Fibroblast of villous mesenchyme (primary cell): ENCODE measurements at places on chromosomes 1 and 21.
A peak's percentile ranks its signal among the peaks of the same experiment; 100 is the strongest.

DNA sequence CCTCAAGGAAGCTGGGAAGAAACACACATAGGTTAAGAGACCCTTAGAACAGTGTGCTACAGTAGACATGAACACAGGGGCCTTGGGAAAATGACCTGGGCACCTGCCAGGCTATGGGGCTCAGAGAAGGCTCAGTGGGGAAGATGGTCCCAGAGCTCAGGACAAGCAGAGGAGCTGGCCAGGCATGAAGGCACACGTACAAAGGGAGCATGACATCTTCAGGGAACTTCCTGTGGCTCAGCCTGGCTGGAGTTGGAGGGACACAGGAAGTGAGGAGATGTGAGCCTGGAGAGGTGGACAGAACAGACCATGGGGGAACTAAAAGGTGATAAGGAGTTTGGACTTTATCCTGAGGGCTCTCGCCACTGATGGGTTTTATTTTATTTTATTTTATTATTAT lies 3.8 kb upstream of the SLC50A1 start:
- DNase-seq, result no peak

DNA sequence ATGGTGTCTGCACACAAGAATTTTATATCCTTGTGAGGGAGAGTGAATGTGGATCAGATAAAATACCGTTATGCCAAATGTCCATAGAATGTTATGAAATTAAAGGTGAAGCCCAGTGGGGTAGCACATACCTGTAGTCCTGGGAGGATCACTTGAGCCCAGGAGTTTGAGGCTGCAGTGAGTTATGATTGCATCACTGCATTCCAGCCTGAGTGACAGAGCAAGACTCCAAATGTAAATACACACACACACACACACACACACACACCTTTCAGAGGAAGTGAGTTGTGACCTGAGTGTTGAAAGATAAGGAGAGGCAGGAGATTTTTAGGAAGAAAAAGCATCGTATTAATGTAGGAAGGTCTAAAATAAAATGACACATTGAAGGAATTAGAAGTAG lies 28.1 kb upstream of the ZYG11A start:
- DNase-seq, result peak; percentile 13

DNA sequence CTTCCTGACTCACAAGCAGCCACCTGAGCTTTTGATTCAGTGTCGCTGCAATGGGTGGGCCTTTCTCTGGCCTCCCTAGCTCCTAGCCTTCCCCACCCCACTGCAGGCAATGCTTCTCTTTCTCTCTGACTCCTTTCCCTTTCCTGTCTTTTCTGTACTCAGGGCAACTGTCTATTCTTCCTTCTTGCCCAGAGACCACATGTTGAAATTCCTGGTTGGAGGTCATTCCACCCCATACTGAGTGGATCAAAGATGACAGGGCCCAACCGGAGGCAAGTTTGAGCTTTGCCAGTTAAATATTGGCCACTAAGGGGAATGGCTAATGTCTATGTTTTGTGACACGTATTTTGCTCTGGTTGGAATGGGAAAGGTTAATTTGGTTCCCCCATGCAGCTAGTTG lies 65.2 kb upstream of the ARID1A start:
- no peak for DNase-seq

- peak; percentile 11 for DNase-seq
These were observed 35.6 kb downstream of the CAMSAP2 start for GRCh38 chr1:200774311-200774710.

- peak; percentile 26 for DNase-seq
These were observed 480 bp downstream of the DPYD start for GRCh38 chr1:97920276-97920831.

DNA sequence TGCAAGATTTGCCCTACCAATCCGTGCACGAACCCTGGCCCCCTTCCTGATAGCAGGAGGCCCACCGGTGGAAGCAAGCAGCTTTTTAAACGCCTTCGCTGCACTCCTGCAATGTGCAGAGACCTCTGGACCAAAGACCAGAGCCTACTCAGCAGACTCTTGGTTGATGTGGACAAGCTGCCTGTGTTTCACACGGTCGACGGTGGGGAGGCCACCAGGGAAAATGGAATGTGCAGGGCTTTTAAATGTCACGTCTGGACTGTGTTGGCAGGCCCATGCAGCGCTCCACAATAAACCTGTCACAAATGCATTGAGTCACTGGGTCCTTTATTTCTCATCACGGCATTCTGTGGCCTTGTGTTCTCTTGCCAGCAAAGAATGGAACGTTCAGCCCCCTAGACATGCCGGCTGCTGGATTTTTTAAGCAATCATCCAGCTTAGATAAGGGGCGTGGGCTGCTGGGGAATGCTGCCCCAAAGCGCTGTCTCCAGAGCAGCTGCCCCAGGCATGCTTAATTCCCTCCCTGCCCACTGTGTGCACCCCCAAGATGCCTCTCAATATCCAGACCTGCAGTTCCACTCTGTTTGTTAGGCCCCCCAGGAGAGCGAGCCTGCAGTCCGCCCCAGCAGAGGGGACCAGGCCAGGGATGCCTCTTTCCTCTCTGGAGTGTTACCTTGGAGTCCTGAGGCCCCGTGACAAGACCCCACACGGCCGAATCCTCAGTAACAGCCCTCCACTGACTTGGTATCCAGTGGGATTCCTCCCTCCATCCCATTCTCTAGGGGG lies 71.3 kb downstream of the ATP5PO start:
- peak; percentile 85 for DNase-seq

GRCh38 chr1:154765970-154766369 lies 104.1 kb downstream of the KCNN3 start:
- peak; percentile 30 for DNase-seq

GRCh38 chr1:53992085-53992874 lies 25.7 kb downstream of the LDLRAD1 start:
- DNase-seq, result peak; percentile 12

DNA sequence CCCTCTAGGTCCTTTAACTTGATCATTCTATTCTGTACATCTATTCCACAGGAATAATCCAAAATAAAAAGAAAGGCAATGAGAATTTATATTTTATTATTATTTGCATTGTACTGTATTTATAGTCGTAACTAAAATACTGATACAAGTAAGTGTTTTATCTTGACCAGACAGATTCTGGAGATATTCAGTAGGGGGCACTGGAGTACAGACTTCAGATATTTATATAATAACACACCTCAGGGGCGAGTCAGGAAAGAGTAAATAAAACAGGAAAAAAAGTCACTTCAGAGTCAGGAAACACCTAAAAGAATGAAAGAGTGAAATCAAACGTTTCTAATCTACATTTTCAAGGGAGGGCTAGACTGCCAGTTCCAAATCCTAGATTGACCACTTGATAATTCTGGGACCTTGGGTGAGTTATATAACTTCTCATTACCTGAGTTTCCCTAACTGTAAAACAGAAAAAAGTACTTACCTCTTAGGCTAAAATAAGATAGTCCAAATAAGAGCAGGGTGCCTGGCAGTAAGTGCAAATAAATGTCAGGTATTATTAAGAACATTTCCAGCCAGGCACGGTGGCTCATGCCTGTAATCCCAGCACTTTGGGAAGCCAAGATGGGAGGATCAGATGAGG lies 31.1 kb upstream of the MTF1 start:
- peak; percentile 53 for DNase-seq

DNA sequence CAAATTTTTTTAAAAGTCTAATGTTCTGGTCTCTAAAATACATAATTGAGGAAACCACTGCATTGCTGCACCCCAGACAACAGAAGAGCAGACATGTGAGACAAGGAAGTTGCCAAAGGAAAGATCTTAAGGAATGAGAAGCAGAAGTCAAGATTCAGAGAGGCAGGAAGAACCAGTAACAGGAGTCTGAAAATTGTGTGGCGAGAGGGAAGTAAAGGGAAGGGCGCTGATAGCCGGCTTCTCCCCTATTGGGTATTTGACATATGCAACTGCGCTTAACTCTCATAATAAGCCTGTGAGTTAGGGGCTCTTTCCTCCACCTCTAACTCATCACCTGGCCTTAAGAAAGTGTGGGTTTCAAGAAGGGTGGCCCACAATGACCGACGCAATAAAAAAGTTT lies 21.9 kb upstream of the KIF14 start:
- DNase-seq, result no peak

GRCh38 chr1:69991644-69992043 lies 213.7 kb downstream of the LRRC40 start:
- DNase-seq, result peak; percentile 26

GRCh38 chr1:85240174-85240601 lies 19.3 kb downstream of the C1orf52 start:
- DNase-seq, result peak; percentile 72

GRCh38 chr1:1605034-1605591 lies 5.2 kb upstream of the FNDC10 start:
- DNase-seq, result no peak

DNA sequence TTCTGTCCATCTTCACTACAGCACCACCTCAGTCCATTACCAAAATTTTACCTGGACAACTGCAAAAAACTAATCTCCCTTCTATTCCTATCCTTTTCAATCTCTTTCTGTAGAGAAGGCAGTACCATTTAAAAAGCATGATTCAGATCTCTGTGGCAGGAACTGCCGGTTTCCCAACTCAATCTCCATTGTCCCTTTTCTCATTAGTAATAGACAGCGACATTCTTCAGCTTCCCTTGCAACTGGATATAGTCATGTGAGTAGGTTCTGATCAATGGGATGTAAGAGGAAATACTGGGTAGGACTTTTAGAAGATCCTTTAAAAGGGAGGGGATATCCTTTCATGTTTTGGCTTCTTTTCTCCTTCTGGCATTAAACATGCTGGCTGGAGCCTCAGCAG lies 74.9 kb downstream of the ADCY10 start:
- no peak for DNase-seq
